Stimulated activated CD4-positive, alpha-beta T cell treated with anti-CD3 and anti-CD28 coated beads, TNF-alpha, amount 100 ng/mL, for 4 hours (primary cell): ENCODE measurements at places on chromosomes 3 and 15.

DNA sequence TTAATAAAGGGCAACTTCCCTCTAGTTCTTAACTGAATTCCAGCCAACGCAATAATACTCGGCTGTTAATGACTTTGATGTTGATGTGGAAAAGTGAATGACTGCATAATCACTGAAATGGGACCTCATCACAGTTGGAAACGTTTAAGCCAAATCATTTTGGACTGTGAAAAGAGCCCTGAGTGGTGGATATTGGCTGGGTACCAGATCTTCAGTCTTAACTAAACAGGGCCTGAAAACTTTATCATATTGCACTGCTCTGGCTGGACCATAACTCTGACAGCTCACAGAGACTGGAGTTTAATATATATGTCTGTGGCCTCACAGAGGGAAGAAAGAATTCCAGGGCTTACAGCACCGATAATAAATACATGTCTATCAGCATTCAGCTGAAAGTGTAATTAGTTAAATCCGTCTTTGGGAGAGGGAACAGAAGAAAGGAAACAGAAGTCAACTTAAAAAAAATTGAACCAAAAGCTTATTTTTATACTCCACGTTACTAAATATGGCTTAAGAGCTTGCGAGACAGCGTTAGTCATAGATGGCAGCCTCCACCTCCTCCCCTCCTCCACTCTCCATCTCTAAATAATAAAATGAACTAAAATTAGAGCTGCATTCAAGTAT is 222.3 kb upstream of the CDIN1 start:
- no peak for DNase-seq

- DNase-seq = no peak
These were observed 69.0 kb downstream of the NME9 start for GRCh38 chr3:138260611-138261010.

DNA sequence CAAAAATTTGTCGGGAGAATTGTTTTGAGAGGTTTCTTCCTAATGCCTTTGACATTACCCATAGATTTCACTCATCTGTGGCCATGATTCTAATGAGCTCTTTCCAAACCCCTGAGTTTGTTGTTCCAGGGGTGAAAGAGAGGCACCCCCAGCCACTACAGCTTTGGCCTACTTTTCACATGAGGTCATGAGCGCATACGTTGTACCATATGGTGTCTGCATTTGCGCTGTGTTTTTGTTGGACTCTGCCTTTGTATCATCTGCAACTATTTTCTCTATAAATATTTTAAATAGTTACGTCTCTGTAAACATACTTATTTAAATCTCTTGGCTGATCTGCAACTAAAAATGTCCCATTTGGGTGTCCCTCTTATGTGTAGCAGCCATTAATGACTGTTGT is 107.9 kb downstream of the LRTM1 start:
- DNase-seq = no peak

DNA sequence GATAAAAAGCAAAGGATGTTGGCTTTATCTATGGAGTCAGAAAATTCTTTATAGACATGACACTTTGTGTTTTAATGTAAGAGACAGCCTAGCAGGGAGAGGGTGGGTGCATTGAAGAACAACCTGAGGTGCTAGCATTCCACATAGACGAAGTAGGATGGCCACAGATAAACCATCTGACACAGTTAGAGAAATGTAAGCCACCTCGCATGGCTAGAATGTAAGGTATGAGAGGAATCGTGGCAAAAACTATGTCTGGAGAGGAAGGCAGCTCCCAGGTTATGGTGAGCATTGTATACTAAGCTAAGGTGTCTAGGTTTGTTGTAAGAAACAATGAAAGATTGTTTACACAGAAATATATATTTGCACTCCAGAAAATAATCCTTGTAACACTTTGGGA is 194.0 kb upstream of the SLITRK3 start:
- DNase-seq = no peak

GRCh38 chr15:39312984-39313383 is 267.9 kb upstream of the THBS1 start:
- no peak for DNase-seq

DNA sequence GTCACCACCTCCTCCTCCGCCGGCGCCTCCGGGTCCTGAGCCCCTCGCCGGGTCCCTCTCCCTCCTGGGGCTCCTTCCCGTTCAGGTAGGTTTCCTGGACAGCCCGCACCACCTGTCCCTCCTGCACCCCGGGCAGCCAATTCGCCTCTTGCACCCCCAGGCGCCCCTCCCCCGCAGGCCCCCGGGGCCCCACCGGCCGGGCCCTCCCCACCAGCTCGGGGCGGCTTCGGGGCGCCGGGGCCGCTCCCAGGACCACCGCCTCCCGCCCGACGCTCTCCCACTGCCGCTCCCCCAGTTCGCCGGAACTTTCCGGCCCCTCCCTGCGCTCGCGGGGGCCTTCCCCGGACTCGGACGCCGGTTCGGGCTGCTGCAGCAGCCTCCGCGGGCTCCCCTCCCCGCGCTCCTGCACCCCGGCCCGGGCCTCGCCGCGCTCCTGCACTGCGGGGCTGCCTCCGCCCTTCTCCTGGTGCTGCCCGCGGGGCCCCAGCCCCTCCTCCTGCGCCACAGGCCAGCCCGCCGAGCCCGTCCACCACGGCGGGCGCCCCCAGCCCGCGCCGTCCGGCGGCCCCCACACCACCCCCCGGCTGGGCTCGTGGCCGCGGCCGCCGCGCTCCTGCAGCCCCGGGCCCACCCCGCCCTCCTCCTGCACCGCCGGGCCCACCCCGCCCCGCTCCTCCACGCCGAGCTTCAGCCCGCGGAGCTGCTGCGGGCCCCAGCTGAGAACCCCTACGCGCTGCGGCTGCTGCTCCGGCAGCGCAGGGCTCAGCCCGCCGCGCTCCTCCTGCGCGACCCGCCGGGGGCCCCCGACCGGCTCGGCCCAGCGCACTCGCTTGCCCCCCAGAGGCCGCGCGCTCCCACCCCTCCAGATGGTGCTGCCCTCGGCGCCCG is 587 bp upstream of the TNK2 start:
- no peak for DNase-seq

DNA sequence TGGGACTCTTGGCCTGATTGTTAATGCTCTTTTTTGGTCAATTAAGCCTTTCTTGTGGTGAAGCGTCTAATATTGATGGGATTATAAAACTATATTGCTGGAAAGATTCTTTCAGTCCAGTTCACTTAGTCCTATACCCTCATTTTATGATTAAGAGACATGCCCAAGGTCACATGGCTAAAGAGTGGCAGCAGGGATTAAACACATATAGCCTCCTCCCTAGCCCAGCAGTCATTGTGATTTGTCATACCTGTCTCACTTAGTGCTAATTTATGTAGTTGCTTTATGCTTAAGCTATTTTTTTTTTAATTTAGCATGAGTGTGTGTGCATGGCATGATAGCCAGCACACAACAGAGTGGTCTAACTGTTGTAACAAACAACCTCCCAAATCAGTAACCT is 9.5 kb downstream of the PARP14 start:
- no peak for DNase-seq

DNA sequence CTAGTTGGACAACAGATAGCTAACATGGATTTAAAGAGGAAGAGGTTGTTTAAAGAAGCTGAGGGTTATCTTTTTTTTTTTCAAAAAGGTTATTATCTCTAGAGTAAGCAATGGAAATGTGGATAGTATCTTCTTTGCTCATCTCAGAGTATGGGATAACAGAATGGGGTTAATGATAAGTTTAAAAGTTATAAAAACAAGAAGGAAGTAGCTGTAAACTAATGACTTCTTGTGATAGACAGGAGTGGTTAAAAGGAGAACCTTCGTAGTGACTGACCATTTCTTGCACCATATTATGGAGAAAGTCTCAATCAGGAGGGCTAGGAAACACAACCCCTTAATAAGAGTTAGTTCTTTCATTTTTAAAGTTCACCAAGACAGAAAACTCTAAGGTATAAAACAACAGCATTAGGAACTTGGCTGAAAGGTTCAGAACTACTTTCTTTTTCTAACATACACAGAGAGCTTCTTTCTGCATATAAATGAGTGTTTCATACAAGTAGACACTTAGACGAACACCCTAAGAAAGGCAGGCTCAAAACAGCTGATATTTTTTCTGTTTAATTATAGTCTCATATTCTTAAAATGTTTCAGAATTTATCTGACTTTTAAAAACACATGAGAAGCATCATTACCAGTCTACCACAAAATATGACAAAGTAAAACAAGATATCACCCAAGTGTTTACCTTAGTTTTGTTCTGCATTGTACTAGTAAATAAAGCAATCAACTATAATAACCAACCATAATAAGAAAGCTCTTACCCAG is 140.0 kb downstream of the MEIS2 start:
- DNase-seq = no peak

- DNase-seq = no peak
These were observed 43.6 kb downstream of the TBC1D2B start for GRCh38 chr15:78033864-78034263.

DNA sequence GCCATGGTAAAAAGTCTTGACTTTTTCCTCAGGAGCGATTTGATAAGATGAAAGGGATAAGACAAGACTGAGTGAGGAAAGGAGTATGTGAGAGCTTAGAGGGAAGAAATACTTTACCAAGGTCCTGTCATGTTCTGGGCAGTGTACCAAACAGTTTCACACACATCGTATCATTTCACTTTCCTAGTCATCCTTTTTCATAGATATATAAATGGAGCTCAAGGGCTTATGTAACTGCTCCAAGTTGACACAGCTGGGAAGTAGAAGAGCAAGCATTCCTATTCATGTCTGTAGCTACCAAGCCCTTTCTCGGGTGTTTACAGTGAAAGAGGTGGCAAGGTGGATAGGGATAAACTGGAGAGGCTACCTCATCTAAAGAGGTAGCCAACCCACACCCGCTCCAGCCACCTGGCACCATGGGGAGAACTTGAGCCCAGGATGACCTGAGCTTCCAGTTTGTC is 57.4 kb downstream of the MRPS25 start:
- no peak for DNase-seq

- DNase-seq = no peak
These were observed 18.6 kb upstream of the THSD4 start for GRCh38 chr15:71096676-71097075.

DNA sequence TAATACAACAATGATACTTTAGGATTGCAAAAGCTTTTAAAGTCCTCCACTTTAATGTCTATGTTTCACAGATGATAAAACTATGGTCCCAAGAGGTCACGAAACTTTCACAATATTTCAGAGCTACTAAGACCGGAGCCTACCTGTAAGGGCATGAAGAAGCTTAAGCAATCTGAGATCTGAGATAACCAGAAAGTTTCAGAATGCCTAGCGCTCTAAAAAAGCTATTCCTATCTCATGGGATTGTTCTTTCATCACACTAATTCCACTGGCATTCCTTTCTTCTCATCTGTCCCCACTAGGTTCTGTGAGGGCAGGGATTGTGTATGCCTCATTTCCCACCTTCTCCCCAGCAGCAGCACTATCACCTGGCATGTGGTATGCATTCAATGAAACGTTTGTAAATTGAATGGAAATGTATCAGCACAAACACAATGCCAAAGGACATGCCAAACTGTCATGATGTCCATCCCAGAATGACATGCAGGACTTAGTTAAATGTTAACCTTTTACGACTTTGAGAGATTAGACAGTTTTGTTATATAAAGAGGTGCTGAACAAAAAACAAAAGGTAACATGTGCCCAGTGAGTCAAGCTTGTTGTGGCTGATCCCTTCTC is 104.7 kb upstream of the NR2F2 start:
- DNase-seq = no peak
